Right kidney (tissue), 9 donors: ENCODE measurements at places on chromosomes 4 and X.

DNA sequence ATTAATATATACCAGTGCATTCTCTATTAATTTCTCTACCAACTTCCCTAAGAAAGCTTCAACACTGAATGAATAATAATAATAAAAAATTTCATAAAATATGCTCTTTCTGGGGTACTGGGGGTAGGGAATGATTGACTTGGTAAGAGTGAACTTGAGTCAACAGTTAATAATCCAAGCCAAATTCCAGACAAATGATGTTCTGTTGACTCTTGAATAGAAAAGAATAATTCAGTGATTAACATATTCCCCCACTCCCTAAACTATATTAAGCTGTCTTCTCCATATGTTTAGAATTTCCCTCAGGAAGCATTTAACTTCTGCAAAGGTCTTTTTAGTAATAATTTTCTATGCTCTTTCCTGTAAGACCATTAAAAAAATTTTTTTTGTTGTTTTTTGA lies 12.3 kb downstream of the PGRMC2 start:
- no peak for DNase-seq

DNA sequence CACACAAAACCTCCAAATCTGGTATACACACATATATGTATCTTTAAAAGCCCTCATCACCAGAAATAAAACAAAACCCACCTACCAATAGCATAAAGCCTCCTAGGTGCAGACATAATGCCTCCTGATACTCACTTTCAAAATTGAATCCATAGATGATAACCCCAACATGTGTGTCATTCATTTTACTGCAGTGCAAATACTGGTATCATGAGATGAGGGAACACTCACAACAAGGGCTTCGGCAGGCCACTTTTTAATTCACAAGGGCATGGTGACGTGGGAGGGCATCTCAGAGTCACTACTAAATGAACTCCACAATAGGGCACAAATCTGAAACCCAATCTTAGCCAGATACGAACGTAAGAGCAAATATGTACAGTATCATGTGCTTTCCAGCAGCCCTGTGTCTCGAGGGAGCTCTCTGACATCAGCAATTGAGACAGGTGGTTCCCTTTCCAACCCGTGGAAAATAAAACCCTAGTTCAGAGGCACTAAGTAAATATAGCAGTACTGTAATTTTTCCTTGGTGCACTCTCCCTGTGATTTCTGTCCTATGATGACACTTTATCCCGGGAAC lies 14.1 kb upstream of the PPARGC1A start:
- DNase-seq: no peak

DNA sequence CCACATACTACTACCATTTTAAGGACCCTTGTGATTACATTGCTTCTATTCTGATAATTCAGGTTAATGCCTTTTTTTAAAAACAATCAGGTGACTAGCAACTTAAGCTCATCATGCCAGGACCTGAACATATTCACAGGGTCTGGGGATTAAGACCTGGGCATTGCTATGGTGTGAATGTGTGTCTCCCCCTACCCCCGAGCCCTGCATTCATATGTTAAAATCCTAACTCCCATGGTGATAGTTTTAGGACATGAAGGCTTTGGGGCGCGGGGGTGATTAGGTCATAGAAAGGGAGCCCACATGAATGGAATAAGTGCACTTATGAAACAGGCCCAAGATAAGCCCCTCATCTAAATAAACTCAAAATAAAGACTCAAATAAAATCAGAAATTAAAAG lies 734.4 kb upstream of the PABPC4L start:
- no peak for DNase-seq

GRCh38 chr4:80431203-80431965 lies 95.9 kb downstream of the CFAP299 start:
- no peak for DNase-seq

- peak; percentile 10 for DNase-seq
Observed at GRCh38 chr4:87498446-87498900, 30.7 kb downstream of the SPARCL1 start.

GRCh38 chr4:34893382-34893781 lies 1350.9 kb downstream of the ARAP2 start:
- no peak for DNase-seq

DNA sequence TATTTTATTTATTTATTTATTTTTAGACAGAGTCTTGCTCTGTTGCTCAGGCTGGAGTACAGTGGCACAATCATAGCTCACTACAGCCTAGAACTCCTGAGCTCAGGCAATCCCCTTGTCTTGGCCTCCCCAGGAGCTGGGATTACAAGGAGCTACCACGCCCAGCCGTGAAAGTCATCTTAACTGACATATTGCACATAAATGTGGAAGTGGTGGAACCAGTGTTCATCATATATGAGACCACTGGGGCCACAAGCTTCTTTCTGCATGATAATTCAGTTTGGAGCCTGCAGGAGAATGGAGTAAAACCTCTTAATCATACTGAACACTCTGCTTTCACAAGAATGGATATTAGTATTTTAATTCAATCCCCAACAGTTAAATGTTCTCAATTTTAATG lies 12.5 kb upstream of the CTSO start:
- DNase-seq: no peak

DNA sequence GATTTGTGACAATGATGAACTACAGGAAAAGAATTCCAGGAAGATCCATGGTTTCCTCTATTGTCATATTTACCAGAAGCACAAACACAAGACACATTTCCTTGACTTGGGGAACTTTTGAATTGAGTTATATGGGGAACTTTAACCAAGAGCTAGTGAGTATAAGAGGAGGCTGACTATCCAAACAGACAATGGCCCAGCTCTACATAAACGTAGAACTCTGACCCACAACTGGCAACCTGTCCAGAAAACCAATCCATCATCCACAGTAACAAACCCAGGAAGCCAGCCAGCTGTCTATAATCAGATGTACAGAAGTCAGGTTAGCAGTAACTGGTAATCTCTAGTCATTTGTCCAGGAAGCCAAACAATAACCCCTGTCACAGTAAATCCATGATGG lies 167.0 kb upstream of the CPEB2 start:
- DNase-seq: no peak

DNA sequence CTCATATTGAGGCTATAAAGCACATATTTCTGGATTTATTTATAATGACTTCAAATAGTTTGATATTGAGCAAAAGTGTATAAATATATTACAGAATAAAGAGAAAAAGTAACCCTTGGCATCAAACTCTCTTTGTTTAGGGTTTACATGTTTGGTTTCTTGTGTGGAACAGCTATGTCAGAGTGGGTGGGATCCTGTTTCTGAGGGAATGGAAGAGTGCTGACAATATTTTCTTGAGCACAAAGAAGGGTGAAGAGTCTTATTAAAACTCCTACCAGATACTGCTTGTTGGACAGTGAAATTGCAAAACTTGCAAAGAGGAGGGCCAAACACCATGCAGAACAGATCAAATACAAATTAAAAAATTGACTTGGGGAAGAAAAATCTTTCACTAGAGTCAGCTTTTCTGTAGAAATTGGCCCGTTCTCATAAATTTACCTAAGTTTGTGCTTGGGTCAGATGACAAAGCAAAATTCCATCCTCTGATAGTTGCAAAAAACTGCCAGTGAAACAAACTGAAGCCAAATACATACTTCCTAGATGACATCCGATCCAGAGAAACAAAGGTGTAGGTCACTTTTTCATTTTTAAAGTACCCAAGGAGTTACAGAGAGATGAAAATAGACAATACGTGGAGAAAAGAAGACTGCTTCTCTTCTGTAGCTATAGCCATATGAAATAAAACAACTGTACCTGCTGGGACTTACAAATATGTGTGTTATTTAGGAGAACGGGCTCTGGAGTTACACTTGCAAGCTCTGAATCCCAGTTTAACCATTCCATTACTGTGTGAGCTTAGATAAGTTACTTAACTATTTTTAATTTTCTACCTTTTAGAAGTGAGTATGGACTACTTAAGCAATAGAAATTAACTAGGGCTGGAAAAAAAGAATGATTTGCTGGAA lies 133.3 kb downstream of the MAML3 start:
- no peak for DNase-seq

- peak; percentile 3 for DNase-seq
Observed at GRCh38 chrX:76454456-76454927, 27.0 kb downstream of the MAGEE1 start.

- no peak for DNase-seq
Observed at GRCh38 chrX:38275615-38276014, 51.7 kb downstream of the RPGR start.

DNA sequence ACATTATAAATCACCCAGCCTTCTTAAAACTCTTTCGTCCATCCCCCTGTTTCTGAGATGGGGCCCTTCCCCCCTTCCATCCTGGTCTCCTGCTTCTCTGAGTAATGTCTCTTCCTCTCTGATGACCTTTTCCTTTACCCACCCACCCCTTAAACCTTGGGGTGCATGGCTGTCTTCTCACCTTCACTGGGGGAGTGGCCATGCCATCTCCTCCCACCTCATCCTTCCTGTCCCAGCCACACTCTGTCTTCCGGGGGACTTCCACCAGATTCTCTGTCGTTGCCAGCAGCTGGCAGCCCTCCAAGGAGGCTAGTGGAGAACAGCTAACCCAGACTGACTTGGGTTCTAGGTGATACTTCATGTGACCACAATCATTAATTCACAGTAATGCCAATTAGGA lies 83.2 kb upstream of the SCML1 start:
- no peak for DNase-seq

DNA sequence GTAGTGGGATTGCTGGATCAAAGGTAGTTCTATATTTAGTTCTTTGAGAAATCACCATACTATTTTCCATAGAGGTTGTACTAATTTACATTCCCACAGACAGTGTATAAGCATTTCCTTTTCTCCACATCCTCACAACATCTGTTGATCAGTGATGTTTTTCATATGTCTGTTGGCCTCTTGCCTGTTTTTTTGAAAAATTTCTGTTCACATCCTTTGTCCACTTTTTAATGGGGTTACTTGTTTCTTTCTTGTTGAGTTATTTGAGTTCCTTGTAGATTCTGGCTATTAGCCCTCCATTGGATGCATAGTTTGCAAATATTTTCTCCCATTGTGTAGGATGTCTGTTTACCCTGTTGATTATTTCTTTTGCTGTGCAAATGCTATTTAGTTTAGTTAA lies 72.6 kb downstream of the STOX2 start:
- no peak for DNase-seq

GRCh38 chr4:145535202-145535601 lies 53.5 kb downstream of the SMAD1 start:
- no peak for DNase-seq

GRCh38 chr4:147332091-147332490 lies 148.8 kb upstream of the EDNRA start:
- no peak for DNase-seq

DNA sequence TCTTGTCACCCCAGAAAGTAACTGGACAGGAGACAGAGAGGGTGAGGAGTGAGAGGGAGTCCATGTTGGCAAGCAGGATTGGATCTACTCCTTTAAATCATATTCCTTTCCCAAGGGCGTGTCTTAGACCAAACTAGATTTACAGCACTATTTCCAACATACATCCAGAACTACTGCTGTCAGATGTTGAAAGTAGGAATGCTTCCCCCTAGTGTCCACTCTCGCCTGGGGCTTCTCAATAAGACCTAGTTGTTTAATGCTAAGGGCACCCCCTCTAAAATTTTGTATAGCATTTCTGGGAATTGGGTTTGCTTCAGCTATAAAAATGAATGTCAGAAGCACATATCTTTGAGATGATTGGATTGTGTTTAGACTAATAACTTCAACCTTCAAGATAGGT lies 13.3 kb downstream of the OFD1 start:
- no peak for DNase-seq

DNA sequence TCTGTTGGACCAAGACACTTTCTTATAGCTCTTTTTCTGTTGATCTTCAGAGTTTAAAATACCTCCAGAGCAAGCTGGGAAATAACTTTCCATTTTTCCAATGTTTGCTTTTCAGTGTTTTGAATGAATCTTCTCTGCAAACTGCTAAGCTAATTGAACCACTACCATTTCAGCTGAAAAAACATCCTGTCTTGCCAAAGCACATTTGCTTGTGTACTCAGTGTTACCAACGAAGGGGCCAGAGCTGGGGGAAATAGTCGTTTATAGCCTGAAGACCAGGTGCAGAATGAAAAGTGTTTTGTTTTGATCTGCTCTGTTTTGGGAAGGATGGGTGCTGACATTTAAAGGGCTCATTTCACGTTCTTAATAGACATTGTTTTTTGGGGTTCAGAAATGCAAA lies 88.4 kb upstream of the CLNK start:
- DNase-seq: no peak

GRCh38 chrX:68508799-68509198 lies 9.9 kb downstream of the YIPF6 start:
- no peak for DNase-seq

GRCh38 chrX:46710927-46711623 lies 47.8 kb downstream of the SLC9A7 start:
- DNase-seq: no peak

DNA sequence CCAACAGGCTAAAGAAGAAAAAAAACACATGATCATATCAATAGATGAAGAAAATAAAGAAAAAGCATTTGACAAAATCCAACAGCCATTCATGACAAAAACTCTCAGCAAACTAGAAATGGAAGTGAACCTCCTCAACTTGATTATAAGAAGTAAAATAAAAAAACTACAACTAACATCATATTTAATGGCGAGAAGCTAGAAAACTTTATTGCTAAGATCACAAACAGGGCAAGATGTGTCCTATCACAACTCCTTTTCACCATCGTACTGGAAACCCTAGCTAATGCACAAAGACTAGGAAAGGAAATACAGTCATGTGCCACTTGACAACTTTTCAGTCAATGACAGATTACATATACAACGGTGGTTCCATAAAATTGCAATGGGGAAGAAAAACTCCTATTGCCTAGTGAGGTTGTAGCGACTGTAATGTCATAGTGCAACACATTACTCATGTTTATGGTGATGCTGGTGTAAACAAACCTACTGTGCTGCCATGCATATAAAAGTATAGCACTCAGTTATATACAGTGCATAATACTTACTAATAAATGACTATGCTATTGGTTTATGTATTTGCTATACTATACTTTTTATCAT lies 12.1 kb upstream of the MANBA start:
- no peak for DNase-seq
